ENCODE measurements at places on chromosomes 16 and 17. TPM values are rescaled to one million over a fixed set of nuclear protein-coding genes. Genes with fewer than 3 reads are reported as not detected.

SRL gene
- total RNA-seq = not detected

JMJD8 gene
- 46.7 TPM for total RNA-seq

PRR35 gene
- 0.14 TPM for total RNA-seq

- H3K4me3 ChIP-seq = no peak overlapping the region
- DNase-seq = no peak
- no peaks in the 10 kb centered on the region for H3K27me3 ChIP-seq
- no peaks in the 10 kb centered on the region for H3K4me1 ChIP-seq
- no peak overlapping the region for H3K27ac ChIP-seq
Observed at GRCh38 chr16:12059216-12059769, 82.8 kb downstream of the SNX29 start.

DNA sequence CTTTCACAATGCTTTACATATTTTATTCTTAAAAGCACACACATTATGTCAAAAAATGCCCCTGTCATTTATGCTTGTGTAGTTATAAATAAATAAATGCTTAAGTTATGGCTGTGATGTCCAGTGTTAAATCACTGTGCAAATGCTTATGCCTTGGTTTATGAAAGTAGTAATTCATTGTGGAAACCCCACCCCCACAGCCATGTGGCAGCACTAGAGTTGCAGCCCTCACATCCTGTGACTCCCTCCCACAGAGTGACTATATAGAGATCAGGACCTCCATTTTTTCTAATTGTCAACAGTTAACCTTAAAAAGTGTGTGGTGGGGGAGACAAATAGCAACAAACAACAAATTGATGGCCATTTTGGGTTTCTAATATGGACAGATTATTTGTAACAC lies 2.4 kb downstream of the SKAP1 start:
- DNase-seq = no peak
- peaks cover 4% of the 10 kb centered on the region for H3K4me1 ChIP-seq
- no peak overlapping the region for H3K27ac ChIP-seq
- H3K36me3 ChIP-seq = no peaks in the 10 kb centered on the region
- H3K4me3 ChIP-seq = no peak overlapping the region

DNA sequence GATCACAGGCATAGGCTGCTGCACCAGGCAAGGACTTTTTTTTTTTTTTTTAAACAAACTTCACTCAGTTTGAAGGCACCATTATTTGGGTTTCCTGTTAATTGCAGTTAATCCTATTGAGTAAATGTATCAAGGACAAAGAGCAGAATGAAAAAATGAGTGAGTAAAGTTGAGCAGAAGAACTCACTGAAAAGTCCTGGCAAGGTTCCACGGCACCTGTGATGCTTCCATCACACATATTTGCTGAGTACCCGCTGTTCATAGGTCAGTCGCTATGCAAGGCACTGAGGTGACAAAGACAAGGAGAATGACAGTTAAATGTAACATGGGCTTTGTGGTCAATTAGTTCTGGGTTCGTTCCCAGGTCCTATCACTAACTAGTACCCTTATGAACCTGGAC lies 670.0 kb downstream of the MAF start:
- H3K4me3 ChIP-seq = no peak overlapping the region
- H3K36me3 ChIP-seq = no peaks in the 10 kb centered on the region
- no peaks in the 10 kb centered on the region for H3K4me1 ChIP-seq
- no peaks in the 10 kb centered on the region for H3K27me3 ChIP-seq

- DNase-seq = no peak
- no peaks in the 10 kb centered on the region for H3K27me3 ChIP-seq
- no peaks in the 10 kb centered on the region for H3K36me3 ChIP-seq
- H3K4me1 ChIP-seq = no peaks in the 10 kb centered on the region
- no peak overlapping the region for H3K27ac ChIP-seq
Observed at GRCh38 chr16:19678804-19679203, 39.2 kb downstream of the KNOP1 start.

GRCh38 chr17:52143542-52143941 lies 15.0 kb downstream of the CA10 start:
- H3K4me3 ChIP-seq = no peak overlapping the region
- no peaks in the 10 kb centered on the region for H3K27me3 ChIP-seq
- H3K4me1 ChIP-seq = no peaks in the 10 kb centered on the region
- no peak overlapping the region for H3K27ac ChIP-seq

DNA sequence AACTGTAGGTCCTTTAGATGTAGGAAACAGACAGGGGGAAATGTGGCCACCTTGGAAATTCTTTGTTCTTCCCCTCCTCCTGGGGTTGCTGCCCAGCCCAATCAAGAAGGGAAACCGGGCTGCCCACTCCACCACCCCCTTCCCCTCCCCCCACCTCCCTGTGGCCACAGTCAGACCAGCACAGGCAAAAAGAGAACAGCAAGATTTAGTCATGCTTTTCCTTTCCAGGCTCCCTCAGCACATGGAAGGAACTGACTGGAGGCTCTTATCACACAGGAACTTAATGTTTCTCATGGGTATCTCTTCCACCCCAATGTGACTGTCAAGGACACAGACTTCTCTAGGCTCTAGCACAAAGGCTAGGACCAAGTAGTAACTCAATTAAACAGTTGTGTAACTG lies 3.0 kb upstream of the CCL1 start:
- H3K27me3 ChIP-seq = no peaks in the 10 kb centered on the region
- H3K27ac ChIP-seq = no peak overlapping the region
- H3K4me3 ChIP-seq = no peak overlapping the region
- no peak for DNase-seq

All from Caco-2 (cell line).